ENCODE measurements at places on chromosomes 16 and 17. TPM values are rescaled to one million over a fixed set of nuclear protein-coding genes. Genes with fewer than 3 reads are reported as not detected.

DNA sequence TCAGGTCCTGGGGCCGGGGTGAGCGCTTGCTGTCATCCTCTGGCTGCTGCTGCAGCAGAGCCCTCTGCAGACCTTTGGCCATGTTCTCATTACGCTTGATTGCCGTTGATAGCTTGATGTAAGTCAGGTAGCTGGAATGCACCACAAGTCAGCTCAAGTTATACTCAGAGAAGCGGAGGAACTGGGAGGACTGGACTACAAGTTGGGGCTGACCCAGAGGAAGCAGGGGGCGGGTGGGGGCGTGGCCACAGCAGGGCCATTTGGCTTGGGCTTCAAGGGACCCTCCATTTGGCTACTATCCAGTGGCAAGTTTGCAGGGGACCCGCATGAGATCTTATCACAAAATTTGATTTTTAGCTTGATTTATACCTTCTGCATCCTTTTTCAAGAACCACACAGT lies 19.0 kb upstream of the EVPL start:
- no peak overlapping the region for H3K4me3 ChIP-seq
- H3K4me1 ChIP-seq, result peaks cover 20% of the 10 kb centered on the region
- peak; percentile 59 for DNase-seq
- H3K27ac ChIP-seq, result no peak overlapping the region

- H3K36me3 ChIP-seq, result no peaks in the 10 kb centered on the region
- DNase-seq, result no peak
- no peaks in the 10 kb centered on the region for H3K4me1 ChIP-seq
- no peak overlapping the region for H3K4me3 ChIP-seq
- no peaks in the 10 kb centered on the region for H3K27me3 ChIP-seq
- no peak overlapping the region for H3K27ac ChIP-seq
Measured at GRCh38 chr16:82368041-82368440, 198.0 kb upstream of the MPHOSPH6 start.

DNA sequence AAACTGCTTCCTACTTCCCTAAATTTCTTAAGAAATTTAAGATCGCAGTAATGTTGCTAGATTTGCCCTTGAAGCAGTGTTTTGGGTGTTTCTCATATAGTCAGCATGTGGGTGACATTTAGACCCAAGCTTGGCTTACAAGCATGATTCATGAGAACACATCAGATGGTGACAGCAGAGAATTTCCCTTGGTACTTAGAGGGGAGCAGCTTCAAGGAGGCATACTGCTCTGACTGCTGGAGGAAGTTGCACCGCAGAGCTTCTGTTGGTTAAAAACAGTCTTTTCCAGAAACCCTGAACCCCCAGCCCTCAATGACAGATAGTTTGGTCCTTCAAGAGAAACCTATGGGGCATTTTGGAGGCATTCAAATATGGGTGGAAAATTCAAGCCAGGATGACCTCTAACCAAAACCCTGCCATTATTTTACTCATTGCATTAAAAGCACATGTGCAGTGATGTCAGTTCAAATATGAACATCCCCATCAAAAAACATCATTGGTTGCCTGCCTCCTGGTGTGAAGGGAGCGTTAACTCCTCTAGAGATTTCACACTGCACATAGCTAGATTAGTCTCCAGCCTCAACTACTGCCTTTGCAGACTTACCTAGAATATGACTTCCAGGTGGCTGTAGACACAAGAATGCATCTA lies 201.5 kb upstream of the CACNG5 start:
- H3K27ac ChIP-seq, result no peak overlapping the region
- H3K27me3 ChIP-seq, result no peaks in the 10 kb centered on the region
- H3K4me1 ChIP-seq, result peaks cover 60% of the 10 kb centered on the region
- no peak overlapping the region for H3K4me3 ChIP-seq
- no peaks in the 10 kb centered on the region for H3K36me3 ChIP-seq

DNA sequence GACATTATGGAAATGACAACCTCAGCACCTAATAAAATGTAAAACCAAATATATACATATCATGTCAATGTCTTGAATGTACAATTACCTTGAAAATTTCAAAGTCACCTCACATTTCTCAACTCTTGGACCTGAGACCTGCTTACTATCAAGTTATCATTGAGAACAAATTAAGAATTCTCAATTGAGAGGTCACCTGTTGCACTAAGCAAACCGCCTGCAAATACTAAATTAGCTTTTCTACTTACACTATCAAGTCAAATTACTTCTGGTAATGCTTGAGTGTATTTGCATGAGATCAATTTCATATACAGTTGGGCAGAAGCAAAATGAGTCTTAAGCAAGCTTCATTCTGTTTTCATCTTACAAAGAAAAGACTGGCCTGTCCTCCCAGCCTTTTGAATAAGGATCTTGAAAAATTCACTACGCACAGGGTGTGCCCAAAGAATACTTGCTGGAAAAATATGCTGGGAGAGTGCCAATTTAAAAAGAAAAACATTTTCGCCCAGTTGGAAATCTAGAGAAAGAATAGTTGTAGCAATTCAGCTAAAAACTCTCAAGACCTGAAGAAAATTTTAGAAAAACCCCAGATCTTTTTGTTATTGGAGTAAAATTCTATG lies 35.7 kb downstream of the KANSL1 start:
- H3K27me3 ChIP-seq, result no peaks in the 10 kb centered on the region
- no peak for DNase-seq
- H3K4me1 ChIP-seq, result no peaks in the 10 kb centered on the region
- no peak overlapping the region for H3K27ac ChIP-seq
- H3K4me3 ChIP-seq, result no peak overlapping the region

- no peaks in the 10 kb centered on the region for H3K27me3 ChIP-seq
- peaks cover 13% of the 10 kb centered on the region for H3K4me1 ChIP-seq
- no peaks in the 10 kb centered on the region for H3K36me3 ChIP-seq
- no peak overlapping the region for H3K4me3 ChIP-seq
Measured at GRCh38 chr16:46859719-46860152, 24.4 kb upstream of the GPT2 start.

DNA sequence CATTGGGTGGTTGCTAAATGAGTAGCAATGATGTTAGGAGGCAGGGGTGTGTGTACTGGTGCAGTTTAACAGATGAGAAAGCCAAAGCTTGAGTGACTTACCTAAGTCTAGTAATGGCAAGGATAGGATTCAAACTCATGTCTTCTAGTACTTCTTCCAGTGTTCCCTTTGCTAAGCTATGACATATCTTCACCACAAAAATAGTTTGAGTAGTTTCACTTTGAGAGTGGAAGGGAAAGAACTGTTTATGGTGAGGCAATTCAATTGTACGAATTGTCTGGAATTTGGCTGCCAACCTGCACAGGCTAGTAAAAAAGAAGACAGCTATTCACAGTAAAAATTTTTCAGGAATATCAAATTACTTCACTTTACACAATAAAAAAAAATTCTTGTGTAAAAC lies 138.0 kb downstream of the NLK start:
- H3K36me3 ChIP-seq, result peaks cover 2% of the 10 kb centered on the region
- no peak overlapping the region for H3K27ac ChIP-seq
- no peak for DNase-seq
- H3K27me3 ChIP-seq, result no peaks in the 10 kb centered on the region

DNA sequence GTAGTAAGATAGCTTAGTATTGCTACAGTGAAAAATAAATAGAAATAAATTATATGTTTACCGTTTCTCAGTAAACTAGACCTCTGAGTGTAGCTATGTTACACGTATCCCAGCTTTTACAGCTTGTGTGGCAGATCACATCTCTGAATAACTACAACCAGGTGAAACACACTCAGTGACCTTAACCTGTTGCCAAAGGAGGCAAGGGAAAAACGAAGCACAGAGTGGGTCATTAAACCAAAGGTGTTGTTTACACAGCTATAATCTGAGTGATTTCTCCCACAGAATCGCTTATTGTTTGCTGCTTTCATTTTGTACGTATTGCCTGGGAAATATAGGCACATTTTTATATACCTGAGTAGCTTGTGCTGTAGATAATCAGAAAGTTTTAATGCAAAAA lies 688.2 kb upstream of the KIF2B start:
- no peak for DNase-seq
- H3K4me3 ChIP-seq, result no peak overlapping the region
- no peaks in the 10 kb centered on the region for H3K4me1 ChIP-seq
- H3K36me3 ChIP-seq, result no peaks in the 10 kb centered on the region

- H3K27me3 ChIP-seq, result no peaks in the 10 kb centered on the region
- peak overlapping the region; percentile 28 for H3K4me3 ChIP-seq
- H3K36me3 ChIP-seq, result no peaks in the 10 kb centered on the region
- H3K4me1 ChIP-seq, result peaks cover 56% of the 10 kb centered on the region
- peak; percentile 59 for DNase-seq
- H3K27ac ChIP-seq, result peak overlapping the region; percentile 36
Measured at GRCh38 chr17:40322358-40323315, 13.7 kb downstream of the RARA start.

- H3K4me3 ChIP-seq, result no peak overlapping the region
- H3K27me3 ChIP-seq, result no peaks in the 10 kb centered on the region
- H3K4me1 ChIP-seq, result peaks cover 37% of the 10 kb centered on the region
- no peak overlapping the region for H3K27ac ChIP-seq
- H3K36me3 ChIP-seq, result no peaks in the 10 kb centered on the region
Measured at GRCh38 chr16:56354746-56355145, 70.6 kb downstream of the AMFR start.

DNA sequence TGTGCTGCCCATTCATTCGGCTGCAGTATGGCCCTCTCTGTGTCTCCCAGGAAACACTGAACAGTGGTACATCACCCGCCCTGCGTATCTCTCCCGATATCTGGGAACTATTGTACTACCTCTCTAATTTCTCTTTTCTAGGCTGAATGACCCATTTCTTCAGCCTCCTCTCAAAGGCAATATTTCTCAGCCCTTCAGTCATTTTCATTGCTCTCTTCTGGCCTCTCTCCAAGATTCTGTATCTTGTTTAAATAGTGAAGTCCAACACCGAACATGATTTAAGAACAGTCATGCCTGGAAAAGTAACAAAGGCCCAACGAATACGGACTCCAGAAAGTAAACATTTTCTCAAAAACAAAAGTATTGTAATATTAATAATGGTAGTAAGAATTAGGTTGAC lies 220.1 kb downstream of the ZFHX3 start:
- H3K27ac ChIP-seq, result no peak overlapping the region
- no peak overlapping the region for H3K4me3 ChIP-seq
- H3K4me1 ChIP-seq, result no peaks in the 10 kb centered on the region
- no peaks in the 10 kb centered on the region for H3K36me3 ChIP-seq
- DNase-seq, result no peak
- H3K27me3 ChIP-seq, result no peaks in the 10 kb centered on the region

The XYLT2 gene
- 37.5 TPM for total RNA-seq
